HCT116 (cell line): ENCODE measurements at places on chromosomes 1 and 21. TPM values are rescaled to one million over a fixed set of nuclear protein-coding genes. Genes with fewer than 3 reads are reported as not detected.
A peak's percentile ranks its signal among the peaks of the same experiment; 100 is the strongest.

DNA sequence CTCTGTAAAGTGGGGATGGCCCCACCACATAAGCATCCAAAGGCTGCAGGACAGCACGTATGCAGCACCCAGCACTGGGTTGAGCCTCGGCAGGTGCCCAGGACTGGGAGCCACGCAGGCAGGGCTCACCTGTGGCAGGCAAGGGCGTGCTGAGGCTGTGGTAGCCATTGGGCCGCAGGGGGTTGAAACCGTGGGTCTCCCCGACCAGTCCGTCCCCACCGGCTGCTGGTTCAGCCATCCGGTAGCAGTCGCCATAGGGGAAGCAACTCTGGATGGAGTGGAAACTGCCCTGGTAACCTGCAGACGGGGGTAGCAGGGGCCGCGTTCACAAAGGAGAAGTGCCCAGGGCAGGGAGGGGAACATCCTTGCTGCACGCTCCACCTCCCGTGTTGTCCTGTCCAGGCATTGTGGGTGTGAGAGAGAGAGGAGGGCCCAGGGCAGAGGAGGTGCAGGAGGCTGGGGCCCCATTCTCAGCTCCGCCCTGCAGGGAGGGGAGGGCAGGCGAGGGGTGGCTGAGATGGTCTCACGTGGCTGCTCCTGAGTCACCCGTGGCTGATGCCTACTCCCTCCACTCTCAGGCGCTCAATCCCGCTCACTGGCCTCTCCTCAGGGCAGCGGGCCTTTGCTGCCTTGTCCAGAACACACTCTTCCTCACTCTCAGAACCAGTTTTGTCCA, 49.9 kb downstream of the DMRTB1 start:
- DNase-seq: no peak

GRCh38 chr1:160366731-160367515, at the start of gene NHLH1:
TSS of gene NHLH1 (plus strand) at chr1:160367071. CDS start at chr1:160370732, 3,661 bp downstream.
- DNase-seq: no peak

DNA sequence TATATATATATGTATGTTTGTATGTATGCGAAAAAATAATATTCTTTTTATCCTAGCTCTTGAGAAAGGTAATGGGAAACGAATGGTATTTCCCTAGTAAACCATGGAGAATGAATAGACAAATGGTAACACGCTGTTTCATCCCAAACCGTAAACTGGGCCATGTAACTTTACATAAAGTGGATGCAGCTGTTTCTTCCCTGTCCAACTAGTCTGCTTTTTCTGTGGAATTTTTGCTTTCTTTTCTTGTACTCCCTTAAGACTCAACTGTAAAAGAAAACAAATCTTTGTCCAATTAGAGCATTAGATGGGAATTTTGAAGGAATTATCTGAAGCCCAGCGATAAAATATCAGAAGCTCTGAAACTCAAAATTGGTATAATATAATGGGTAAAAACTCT, 198.1 kb downstream of the NFIA start:
- no peak for DNase-seq

GRCh38 chr21:40902993-40903392, 56.0 kb upstream of the DSCAM start:
- no peak for DNase-seq

DNA sequence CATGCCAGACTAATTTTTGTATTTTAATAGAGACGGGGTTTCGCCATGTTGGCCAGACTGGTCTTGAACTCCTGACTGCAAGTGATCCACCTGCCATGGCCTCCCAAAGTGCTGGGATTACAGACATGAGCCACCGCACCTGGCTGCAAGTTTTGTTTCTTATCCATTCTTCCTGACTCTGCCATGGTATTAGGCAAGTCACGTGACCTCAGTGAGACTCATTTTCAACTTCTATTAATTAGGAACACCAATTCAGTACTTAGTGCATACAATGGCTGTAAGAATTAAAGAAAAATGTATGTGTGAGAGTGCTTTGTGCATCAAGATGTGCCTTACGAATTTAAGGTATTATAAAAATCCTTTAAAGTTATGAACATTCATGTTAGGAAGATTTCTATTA, 111.2 kb downstream of the CACNA1E start:
- DNase-seq: no peak

DNA sequence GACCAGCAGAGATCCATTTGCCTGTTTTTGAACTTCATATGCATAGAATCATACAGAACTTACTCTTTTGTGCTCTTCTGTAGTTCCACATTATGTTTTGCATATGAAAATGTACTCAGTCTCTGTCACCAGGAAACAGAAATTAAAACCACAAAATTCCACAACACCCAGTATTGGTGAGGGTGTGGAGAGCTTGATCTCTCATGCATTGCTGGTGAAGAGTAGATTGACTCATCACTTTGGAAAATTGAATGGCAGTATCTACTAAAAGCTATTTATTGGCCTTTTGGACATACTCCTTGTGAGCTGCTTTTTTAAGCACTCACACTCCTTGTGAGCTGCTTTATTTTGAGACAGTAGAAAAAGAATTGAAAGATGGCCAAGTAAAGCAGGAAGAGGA, 43.3 kb downstream of the VTCN1 start:
- DNase-seq: no peak

DNA sequence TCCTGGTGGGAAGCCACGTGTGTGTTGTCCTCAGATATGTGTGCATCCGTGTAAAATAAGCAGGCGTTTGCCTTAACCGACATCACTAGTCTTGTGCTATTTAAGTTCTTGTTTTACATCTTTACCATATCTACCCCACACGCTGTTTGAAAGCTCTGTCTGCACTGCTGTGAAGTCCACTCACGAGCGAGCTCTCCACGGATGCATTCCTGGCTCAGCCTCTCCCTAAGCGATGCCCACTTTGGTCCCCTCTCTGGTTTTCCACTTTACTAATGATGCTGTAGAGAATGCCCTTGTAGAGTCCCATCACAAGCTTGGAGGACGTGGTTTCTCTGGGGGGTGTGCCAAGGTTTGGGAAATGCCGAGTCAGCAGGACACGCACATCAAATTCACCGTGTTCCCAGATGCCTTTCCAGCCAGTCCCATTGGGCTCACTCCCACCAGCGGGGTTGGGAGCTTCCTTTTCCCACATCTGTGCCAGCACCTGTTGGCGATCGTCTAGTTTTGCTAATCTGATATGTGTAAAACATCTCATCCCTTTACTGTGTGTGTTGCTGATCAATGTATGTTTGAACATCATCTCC, 43.8 kb downstream of the ACTL8 start:
- DNase-seq: no peak

DNA sequence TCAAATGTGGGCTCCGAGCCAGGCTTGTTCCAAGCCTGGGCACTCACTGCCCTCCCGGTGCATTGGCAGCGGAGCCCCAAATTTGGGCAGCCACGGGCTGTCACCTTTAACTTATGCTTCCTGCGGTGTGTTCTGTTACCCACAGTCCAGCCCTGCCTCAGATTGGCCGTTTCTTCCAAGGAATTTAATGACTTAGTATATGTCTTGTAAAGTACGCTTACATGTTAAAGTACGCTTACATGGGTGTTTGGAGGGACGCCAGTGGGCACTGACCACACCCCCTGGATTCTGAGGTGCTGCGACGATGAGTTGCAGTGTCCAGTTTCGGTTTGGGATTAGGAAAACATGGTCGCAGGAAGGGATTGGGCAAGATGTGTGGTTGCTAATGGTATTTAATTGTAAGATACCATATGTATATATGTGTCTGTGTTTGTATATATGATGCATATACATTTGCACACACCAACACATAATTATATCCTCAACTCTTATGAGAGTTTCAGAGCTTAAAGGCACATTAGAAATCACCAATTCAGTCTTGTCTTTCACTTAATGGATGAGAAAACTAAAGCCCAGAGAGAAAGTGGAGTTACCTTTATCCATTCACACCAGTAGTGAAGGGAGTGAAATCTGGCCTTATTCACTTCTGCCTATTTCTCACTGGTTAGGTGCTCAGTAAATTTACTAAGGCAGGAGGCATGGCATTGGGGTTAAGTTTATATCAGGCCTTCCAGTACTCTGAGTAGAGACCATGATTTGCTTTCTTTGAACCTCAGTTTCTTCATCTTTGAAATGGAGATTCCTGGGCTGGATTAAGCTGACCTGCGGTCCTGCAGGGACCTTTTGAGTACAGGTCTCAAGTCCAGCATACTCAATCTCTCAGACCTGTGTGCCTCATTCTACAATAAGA, 1.0 kb downstream of the SMYD2 start:
- DNase-seq: peak; percentile 34

GRCh38 chr21:38434913-38435533, 63.3 kb downstream of the ERG start:
- DNase-seq: no peak

DNA sequence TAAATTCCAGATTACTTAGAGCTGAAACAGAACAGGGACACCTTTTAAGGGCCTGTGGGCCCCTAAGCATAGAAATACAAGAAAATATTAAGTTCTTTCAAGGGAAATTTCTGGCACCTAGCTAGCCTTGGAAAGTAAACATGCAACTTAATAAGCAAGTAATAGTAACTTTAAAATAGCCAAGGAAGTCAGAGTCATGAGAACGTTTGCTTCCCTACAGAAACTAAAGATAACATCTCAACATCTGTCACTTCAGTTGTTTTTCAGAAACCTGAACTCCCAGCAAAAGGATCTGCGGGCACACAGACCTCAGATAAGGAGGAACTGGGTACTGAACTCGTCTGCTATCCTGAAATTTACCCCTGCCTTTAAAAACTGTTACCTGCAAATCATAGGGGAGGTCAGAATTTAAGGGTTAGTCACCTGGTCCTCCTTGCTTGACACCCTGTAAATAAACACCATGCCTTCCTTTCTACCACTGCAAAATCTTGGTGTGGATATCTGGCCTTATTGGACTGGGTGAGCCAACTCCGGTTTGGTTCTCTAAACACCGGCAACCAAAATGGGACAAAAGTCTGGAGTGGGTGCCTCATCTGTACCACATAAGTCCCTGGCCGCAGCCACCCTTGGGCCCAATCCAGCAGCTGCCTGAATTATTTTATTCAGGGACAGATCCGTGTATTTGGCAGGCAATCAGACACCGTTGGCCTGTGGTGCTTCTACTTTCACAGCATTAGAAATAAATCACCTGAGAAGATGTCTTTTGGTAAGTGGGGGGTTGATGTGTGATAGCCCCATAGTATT, 27.9 kb downstream of the NRDC start:
- no peak for DNase-seq

DNA sequence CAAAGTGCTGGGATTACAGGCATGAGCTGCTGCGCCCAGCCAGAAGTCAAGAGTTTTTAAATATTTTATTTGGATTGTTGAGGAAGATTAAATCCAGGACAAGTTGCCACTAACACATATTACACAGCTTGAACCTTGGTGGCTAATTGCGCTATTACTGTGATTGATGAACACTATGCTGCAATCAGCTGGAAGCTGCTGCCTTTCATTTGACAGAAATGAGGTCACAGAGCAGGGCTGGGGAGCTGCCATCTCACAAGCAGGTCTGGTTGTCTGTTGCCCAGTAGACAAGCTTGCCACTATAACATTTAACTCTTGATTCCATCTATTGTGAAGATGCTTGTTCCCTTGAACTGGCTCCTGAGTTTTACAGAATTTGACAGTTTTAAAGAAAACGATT, 37.4 kb upstream of the NRDC start:
- DNase-seq: no peak

DNA sequence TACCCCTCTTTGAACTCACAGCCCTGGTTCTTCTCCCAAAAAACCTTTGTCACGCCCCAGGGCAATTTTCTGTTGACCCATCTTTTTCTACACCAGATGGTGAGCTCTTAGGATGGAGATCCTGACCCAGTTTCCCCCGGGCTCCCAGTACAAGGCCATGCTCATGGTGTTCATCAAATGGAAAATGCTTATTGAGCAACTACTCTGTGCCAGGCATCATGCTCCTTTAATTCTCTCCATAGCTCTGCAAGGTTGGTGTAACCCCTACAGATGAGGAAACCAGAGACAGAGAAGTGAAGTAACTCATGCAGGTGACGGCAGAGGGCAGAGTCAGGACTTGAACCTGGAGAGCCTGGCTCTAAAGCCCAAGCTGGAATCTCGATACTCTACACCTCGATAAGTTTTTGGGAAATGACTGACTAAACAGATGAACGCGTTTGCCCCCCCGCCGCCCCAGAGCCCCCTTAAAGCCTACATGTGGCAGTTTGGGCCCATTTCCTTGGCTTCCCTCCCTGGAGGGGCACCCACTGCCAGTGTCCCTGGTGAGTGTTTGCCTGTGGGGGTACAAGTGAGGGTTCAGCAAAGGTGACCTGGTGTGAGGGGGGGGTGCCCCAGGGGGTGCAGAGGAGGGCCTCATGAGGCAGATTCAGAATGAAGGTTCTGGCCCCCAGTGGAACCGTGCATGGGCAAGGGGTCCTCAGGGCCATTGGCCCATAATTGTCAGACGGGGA, 30.2 kb upstream of the RUNX3 start:
- no peak for DNase-seq

DNA sequence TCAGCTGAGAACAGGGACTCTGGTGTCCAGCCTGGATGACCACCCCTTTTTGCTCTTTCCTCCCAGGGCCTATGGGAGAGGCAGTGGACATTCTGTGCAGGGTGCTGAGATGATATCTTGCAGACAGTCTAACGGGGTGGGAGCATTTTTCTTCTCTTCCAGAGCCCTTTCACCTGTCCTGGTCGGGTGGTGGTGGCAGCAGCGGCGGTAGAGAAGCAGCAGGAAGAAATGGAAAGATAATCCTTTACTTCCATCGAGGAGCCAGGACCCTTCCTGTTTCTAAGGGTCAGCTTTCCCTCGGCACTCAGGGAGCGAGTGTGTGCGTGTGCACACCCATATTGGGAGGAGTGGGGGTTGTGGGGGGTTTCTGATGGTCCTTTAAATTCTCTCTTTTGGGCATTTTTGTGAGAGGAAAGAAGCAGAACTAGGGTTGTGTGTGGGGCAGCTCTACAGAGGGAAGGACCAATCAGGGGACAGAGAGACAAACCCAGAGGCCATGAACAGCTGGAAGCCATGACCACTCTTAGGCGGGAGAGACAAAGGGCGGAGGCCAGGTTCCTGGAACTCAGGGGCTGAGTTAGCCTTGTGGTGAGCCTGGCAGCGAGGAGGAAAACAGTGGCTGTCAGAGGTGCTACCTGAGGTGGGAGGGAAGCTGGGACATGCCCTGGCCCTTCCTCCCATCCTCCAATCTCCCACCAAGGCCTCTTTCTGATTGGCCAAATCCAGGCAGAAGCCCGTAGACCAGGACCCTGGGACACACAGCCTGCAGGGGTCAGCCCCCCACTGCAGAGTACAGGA, 31.2 kb upstream of the CSF3R start:
- no peak for DNase-seq

DNA sequence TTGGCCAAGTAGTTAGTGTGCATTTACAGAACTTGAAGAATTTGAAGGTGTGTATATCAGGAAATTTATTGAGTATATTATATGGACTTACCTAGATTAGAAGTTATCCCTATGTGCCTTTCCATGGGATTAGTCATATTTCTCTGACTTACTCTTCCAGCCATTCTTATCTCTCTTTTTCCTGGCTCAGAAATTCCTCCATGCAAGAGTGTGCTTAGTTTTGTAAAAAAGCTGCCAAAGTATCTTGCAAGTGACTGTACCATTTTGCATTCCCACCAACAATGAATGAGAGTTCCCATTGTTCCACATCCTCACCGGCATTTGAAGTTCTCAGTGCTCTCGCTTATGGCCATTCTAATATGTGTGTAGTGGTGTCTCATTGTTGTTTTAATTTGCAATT, 82.2 kb upstream of the GUCA2B start:
- no peak for DNase-seq

The AMY1B gene
- not detected for total RNA-seq

The CCDC27 gene
- not detected for total RNA-seq

The CHD1L gene
- total RNA-seq: 52.0 TPM

The TTC39A gene
- 15.4 TPM for total RNA-seq
